Karpas-422 (cell line): ENCODE measurements at places on chromosomes 1 and 21. TPM values are rescaled to one million over a fixed set of nuclear protein-coding genes. Genes with fewer than 3 reads are reported as not detected.

DNA sequence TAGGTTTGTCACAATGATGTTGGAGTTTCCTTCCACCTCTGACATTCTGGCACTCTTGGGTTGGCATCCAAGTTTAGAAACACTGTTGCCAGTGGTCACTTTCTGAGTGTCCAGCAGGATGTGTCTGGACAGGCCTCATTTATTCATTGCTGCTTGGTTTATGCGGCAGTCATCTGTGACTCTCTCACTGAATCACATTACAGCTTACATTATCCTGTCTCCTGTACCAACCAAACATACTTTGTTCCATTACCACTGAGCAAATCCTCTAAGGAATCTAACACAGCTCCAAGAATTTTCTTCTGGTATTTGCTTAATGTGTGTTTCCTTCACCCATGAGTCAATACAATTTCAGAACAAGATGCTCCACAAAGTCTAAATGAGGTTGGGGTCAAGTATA lies 19.9 kb downstream of the SGIP1 start:
- DNase-seq = no peak

DNA sequence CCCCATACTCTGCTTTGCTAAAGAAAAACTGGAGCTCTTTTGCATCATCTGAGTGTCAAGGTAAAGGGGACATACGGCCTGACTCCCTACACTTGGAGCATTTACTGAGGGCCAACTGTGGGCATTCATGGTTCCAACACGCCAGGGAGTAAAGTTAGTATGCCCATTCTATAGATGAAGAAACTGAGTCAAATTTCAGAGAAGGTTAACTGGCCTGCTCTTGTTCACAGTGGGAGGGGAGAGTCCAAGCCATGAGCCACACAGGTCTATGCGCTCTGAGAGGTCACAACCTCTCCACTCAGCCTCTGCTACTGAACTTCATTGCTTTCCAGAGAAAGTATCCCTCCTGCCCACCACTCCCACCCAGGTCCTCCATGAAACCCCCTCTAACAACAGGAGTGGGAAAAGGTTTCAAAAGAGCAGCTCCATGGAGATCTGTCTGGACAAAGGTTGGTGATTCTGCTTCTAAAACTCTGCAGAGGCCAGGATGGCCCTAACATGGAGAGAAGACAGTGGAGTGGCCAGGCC lies 6.8 kb upstream of the KCNN3 start:
- DNase-seq = peak; percentile 49

DNA sequence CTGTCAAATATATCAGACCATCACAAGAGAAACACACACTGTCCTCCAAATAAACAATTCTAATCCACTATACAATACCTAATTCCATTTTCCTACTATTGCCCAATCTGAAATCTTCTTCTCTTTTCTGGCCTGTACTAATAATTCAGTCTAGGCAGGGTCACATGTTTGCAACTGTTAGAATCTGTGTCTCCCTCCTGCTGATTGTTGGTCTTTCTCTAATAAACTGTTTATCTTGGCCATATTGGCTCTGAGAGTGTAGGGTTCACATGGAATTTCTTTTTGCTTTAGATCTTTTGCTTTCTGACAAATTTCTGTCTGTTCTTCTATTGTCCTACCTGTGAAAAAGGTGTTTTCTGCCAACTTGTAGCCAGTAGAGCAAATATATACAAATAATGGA lies 319.9 kb upstream of the ADAMTS5 start:
- no peak for DNase-seq

GRCh38 chr1:43273708-43274107 lies 3.9 kb downstream of the TMEM125 start:
- no peak for DNase-seq

DNA sequence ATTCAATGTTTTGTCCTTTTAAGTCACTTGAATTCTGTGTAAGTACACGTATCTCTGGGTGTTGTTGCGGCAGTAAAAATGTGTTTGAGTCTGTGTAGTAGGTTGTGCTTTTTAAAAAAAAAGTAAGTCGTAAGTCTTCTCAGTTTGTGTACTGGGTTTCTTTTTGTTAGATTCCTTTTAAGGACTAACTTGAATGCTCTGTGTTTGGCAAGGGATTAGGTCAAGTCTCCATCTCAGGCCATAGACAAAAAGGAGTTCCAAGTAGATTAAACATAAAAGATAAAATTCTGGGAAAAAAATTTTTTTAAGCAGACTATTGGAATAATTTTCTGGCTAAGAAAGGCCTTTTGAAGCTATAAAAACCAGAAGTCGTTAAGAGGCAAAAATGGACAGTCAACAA lies 113.1 kb downstream of the ATP5PO start:
- DNase-seq = no peak

GRCh38 chr1:158400871-158401270 lies 1.6 kb upstream of the OR10T2 start:
- no peak for DNase-seq

DNA sequence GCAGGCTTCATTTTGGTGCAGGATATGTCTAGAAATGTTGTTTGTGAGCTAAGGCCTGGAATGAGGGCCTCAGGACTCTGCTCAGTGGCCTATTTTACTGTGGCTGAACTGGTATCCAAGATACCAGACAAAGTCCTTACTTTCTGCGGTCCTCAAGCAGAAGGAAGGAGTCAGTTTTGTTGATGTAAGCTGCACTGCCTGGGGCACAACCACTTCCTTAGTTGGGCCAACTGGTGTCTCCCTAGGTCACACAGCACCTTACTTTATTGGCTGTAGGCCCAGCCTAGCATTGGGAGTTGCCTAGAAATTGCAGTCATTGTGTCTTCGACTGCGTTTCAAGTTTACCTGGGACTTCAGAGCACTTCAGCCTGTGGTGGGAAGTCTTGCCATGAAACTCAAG lies 1322.7 kb downstream of the AMY1C start:
- DNase-seq = no peak

DNA sequence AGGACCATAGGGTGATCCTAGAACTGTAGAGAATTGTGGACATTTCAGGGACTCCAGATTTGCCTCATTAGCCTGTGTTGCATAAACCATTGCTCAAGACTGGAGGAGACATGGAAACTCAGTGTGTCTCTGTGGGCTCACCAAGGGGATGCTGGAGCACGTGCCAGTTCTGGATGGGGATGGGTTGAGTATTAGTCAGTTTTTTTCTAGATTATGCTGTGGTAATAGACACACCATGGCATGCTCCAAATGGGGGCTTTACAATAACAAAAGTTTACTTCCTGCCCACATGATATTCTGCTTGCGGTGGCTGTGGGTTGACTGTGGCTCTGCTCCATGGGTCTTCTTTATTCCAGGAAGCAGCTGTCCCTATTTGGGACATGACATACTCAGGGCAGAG lies 125.4 kb downstream of the FOXD2 start:
- DNase-seq = no peak

- no peak for DNase-seq
These were observed 10.2 kb downstream of the C1orf94 start for GRCh38 chr1:34186741-34187494.

DNA sequence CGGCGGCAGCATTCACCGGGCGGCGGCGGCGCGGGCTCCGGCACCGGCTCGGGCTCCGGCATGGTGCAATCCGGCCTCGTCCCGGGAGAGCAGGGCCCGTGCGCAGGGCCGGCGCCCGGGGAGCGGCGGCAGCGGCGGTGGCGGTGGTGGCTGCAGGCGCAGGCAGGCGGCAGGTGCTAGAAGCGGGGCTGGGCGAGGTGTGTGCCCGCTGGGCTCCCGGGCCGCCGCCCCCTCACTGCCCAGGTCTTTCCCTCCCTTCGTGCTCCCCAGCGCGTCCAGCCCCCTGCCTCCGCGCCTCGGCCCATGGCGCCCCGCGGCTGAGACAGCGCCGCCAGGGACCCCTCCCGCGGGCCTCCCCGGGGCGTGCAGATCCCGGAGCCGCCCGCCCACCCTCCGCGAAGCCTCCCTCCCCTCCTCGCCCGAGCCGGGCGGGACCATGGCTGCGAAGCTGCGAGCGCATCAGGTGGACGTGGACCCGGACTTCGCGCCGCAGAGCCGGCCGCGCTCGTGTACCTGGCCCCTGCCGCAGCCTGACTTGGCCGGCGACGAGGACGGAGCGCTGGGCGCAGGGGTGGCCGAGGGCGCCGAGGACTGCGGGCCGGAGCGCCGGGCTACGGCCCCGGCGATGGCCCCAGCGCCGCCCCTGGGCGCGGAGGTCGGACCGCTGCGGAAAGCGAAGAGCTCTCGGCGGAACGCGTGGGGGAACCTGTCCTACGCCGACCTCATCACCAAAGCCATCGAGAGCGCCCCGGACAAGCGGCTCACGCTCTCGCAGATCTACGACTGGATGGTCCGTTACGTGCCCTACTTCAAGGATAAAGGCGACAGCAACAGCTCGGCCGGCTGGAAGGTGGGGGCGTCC lies 492 bp downstream of the FOXO6 start:
- peak; percentile 59 for DNase-seq

DNA sequence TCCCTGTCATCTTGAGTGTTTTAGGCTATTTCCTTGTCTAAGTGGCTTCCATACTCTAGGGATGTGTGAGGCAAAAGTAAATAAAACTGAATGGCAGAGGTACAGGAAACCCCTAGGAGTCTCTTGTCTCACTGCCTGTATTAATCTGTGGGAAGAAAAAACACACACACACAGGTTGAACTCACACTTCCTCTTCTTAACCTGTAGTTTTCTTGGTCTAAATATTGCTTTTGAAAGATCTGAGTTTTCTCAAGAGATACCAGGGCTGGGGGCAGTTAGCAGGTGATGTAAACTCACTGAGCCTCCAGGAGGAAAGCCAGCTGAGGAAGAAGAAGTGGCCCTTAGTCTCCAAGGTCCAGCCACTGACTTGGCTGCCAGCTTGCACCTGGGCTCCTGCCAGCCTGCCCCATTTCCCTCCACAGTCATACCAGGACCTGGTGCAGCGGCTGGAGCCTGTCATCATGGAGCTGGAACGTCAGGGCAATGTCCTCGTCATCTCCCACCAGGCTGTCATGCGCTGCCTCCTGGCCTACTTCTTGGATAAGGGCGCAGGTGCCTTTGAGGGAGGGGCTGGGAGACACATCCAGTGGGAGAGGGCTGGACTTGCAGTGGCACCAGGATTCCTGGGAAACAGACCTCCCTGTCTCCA lies 16.9 kb downstream of the PFKFB2 start:
- no peak for DNase-seq

- DNase-seq = no peak
These were observed 14.2 kb downstream of the ABCA4 start for GRCh38 chr1:94106716-94107115.

C8A gene
- not detected in 2 replicates for total RNA-seq

CELSR2 gene
- 0.43 and 1.2 TPM in 2 replicates for total RNA-seq

OPRD1 gene
- not detected in 2 replicates for total RNA-seq

ANP32E gene
- 43.2 and 77.4 TPM in 2 replicates for total RNA-seq

STYXL2 gene
- total RNA-seq = not detected in 2 replicates

SPATA46 gene
- total RNA-seq = not detected in 2 replicates

AKNAD1 gene
- total RNA-seq = not detected in 2 replicates

STXBP3 gene
- total RNA-seq = 31.6 and 68.9 TPM in 2 replicates
